ENCODE measurements at places on chromosomes 4 and X.
A peak's percentile ranks its signal among the peaks of the same experiment; 100 is the strongest.

- no peak for DNase-seq
Measured at GRCh38 chr4:183758758-183759447, 99.8 kb downstream of the TRAPPC11 start.

- peak; percentile 74 for DNase-seq
Measured at GRCh38 chr4:146333187-146333894, 119.0 kb downstream of the REELD1 start.

GRCh38 chrX:110732266-110732665, 63.4 kb downstream of the CHRDL1 start:
- DNase-seq = no peak

DNA sequence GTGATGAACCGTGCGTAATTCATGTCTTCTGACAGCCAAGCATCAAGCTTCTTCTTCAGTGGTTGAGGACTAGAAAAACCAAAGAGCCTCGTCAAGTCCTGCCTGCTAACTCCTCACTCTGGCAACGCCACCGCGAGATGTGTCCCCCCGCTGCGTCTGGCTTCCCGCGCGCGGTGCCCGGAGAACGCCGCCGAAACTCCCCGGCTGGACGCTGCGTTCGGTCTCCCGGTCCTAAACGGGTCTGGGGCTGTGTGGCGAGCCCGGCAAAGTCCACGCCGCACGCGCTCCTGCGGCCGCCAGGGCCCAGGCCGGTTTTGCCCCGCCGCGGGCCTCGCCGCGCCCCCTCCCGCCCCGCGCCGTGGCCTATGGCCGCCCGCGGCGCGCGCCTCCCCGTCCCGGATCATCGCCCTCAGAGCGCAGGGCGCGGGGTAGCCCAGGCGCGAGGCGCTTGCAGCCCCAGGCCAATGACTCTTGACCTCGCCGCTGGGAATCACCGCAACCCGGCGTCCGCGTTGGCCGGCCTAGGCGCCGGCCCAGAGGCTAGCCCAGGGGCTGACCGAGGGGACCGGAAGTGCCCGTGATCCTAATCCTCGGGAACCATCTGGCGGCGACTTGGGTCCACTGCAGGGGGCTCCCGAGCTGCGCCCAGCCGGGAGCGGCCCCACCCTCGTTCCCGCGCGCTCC, at the start of gene AADAT:
Gene AADAT, minus strand, starts transcription at position 289 of the 684 bp plus-strand sequence. Its CDS starts 266 bp downstream, at position 23.
- DNase-seq = peak; percentile 84

- no peak for DNase-seq
Measured at GRCh38 chrX:140297273-140297672, 207.6 kb downstream of the SOX3 start.

DNA sequence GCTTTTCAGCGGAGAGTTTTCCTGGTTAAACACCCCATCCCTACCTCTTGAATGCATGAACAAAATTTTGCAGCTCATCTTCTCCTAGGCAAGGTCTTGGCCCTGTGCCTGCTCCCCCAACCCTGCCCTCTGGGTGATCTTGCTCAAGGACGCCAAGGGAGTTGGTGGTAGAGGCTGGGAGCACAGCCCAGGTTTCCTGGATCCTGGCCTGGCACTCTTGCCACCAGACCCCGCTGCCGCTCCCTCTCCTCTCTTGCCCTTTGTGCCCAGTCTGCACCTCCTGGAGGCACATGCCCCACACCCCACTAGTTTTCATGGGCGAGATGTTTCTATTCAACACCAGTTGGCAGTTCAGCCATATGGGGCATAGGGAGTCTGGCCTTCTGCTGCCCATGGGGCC, 37.3 kb downstream of the TSC22D3 start:
- no peak for DNase-seq

DNA sequence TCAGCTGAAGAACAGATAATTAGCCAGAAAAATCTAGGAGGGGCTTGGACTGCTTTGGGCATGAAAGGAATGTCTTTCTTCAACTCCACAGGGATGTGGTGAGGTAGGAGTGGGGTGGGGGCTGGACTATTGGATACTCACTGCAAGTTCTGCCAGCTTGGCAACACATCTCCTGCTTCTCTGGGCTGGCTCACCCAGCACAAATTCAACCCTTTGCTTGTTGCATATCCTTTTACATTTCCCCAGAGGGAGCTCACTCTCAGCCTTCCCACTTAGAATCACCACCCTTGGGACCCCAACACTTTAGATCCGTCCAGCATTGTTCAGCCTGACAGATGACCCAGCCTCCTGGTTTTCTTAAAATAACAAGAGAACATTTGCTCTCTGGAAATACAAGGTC, 120.6 kb downstream of the KDR start:
- DNase-seq = no peak

GRCh38 chr4:123632693-123633030, 236.1 kb downstream of the SPRY1 start:
- DNase-seq = no peak

- peak; percentile 35 for DNase-seq
Measured at GRCh38 chr4:139720806-139721205, 55.2 kb downstream of the MGST2 start.

- DNase-seq = peak; percentile 51
Measured at GRCh38 chrX:9438933-9439494, 25.8 kb upstream of the TBL1X start.

GRCh38 chr4:58514299-58514698, 1404.1 kb upstream of the IGFBP7 start:
- DNase-seq = no peak

GRCh38 chr4:16142598-16143310, 58.9 kb upstream of the PROM1 start:
- DNase-seq = no peak

GRCh38 chr4:164488114-164488513, 265.8 kb upstream of the SMIM31 start:
- no peak for DNase-seq

- DNase-seq = no peak
Measured at GRCh38 chr4:23441530-23442069, 448.2 kb downstream of the PPARGC1A start.

- DNase-seq = peak; percentile 58
Measured at GRCh38 chr4:57039345-57039744, 60.6 kb downstream of the POLR2B start.

DNA sequence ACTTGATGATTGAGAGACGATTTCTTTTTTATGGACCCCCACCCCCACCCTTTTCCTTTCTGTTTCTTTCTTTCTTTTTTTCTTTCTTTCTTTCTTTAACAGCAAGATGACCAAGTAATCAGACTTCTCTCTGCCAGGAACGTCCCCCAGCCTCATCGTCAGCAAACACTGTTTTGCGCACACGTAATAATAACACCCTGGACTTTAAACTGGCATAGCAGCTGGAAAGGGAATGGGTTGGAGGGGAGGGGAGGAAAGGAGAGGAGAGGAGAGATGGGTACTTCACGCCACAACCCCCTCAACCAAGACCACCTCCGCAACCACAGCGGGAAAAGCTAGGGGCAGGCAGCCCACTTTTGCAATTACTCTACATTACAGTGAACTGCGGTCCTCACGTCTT, 1.1 kb downstream of the GABRA2 start:
- peak; percentile 59 for DNase-seq

DNA sequence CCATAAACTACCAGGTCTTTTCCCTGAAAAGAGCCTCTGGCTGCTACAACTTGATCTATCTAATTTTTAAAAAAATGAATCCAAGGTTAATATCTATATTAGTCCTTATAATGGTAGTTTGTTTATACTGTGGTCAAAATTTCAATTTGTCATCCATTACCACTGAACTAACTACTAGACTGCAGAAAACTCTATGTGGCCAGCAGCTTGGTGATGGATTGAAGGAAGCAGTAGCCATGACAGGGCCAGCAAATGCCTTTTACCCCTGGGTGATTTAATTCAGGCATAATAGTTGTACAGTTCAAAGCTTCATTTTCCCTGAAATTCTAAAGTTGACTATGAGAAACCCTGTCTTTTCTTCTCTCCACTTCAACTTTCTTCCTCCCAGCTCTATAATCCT, 30.4 kb upstream of the PPARGC1A start:
- DNase-seq = no peak

DNA sequence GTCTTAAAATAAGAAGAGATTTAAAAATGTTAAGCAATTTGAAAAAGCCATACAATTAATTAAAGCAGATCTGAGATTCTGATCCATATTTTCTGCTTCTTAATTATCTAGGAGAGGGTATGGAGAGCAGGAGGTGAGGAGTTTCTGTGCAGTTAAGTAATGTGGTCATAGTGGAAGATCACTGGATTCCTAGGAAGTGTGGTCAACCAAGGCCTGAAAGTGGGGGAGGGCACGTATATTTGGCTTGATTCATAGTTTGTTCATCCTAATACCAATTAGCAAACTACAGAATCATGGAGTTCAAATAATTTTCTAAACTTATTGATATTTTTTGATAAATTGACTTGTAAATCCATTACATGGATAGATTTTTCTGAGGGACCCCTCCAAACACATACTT, 768.3 kb downstream of the RAPGEF2 start:
- no peak for DNase-seq

DNA sequence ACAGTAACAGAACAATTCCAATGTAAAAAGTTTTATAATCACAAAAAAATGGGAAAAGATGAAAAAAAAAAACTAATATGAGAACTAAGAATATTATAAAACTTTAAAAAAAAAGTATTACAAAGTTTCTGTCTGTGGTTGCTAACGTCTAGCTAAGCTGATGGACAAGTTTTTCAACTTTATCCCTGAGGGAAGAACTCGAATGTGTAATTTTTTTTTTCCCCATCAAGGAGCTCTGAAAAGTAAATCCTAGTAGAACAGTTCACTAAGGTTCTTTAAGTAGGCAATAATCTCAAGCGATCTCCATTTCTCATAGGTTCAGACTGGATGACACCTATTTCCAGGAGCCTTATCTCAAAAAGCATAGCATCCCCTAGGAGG, 14.2 kb downstream of the ADGRA3 start:
- no peak for DNase-seq

GRCh38 chrX:24283127-24283794, 30.6 kb downstream of the SUPT20HL2 start:
- no peak for DNase-seq

DNA sequence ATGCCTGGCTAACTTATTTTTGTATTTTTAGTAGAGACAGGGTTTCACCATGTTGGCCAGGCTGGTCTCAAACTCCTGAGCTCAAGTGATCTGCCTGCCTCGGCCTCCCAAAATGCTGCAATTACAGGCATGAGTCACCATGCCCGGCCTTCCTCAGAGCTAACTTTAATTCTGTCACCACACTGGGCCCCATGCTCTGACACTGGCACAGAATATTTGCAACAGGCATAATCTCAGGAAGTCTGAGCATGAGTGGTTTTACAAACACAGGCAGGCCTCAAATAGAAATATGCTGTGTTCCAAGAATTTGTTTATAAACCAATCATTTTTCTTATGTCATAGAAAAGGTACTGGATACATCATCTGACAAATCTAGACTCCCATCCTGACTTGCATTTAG, 32.7 kb upstream of the FAM9C start:
- DNase-seq = peak; percentile 73

DNA sequence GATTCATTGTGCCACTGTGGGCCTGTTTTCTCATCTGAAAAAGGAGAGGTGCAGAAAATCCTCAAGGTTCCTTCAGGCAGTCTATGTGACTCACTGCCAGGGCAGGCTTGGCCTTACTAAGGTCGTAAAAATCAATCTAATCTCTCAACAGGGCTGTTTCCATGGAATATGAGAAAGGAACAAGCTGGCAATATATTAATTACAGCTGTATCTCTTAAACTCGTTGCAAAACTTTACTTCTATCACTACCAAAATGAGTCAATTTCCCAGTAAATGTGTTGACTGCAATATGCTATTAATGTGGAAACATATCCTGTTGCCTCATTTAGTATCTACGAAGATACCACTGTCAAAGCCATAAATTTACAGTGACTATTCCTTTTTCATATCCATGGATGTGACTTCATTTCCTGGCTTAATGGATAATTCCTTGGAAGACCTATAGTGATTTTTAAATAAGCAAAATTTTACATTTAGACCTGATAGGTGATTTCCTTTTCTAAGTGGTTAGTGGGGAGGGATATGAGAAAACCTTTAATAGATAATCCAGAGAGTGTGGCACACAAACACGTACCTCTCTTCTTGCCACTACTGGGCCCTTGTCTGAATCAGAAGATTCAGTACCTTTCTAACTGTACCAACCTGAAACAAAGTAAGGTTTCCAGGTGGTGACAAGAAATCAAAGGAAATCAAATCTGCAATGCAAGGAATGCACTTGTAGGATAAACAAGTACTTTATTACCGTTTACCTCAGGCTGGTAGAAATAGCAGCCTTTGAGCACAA, 127.4 kb upstream of the FTHL17 start:
- DNase-seq = peak; percentile 73

DNA sequence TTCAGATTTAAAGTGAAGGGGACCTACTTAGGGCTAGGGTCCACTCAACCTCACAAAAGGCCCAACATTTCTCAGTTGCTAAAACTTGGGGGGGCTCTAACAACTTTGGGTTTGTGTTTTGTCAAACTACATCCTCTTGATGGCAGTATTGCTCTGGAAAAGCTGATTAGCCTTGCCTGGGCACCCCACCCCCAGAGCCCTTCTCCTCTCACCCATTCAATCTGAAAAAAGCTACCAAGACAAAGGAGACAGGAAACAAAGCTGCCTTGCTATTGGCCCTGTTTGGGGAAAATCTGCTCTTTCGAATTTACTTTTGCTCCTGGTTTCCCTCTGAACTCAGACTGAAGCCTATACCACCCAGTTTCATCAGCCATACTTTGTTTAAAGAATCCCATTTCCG, 195.2 kb upstream of the STK26 start:
- peak; percentile 41 for DNase-seq

- no peak for DNase-seq
Measured at GRCh38 chrX:313546-313945, 5.0 kb downstream of the GTPBP6 start.

DNA sequence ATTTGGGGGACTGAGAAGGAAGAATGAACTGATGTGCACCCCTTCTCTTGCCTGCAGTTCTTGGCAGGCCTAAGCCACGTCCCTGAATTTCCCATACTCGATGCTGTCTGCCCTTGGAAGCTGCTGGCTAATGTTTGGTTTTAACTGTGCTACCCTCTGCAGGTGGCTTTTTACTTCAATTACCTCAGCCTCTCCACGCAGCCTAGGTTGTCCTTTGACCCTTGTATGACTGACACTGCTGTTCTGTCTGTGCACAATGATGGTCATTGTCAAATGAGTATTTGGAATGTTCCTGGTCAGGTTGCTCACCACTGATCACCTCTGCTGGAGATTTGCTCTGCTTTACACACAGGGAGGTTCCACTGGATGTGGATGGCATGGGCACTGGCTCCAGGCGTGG, 137.1 kb downstream of the ZNF518B start:
- no peak for DNase-seq

DNA sequence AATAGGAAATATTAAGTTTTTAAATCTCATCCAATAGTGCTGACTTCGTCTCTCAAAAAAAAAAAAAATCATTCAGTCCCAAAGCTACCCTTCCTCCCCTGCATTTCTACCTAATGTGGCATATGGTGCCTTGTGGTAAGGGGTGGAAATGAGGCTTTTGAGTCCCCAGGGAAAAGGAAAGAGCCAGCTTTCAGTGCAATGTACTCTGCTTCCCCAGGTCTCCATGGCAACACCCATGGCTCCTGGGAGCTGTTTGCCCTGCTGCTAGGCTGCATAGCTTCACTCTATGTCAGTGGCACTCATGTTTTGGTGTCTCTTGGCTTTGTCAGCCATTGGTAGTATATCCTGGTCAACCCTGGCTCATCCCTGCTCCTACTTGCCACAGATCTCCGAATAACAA, 175.9 kb downstream of the SLC39A8 start:
- DNase-seq = peak; percentile 81
